ENCODE measurements at places on chromosomes 7 and 10.
A peak's percentile ranks its signal among the peaks of the same experiment; 100 is the strongest.

DNA sequence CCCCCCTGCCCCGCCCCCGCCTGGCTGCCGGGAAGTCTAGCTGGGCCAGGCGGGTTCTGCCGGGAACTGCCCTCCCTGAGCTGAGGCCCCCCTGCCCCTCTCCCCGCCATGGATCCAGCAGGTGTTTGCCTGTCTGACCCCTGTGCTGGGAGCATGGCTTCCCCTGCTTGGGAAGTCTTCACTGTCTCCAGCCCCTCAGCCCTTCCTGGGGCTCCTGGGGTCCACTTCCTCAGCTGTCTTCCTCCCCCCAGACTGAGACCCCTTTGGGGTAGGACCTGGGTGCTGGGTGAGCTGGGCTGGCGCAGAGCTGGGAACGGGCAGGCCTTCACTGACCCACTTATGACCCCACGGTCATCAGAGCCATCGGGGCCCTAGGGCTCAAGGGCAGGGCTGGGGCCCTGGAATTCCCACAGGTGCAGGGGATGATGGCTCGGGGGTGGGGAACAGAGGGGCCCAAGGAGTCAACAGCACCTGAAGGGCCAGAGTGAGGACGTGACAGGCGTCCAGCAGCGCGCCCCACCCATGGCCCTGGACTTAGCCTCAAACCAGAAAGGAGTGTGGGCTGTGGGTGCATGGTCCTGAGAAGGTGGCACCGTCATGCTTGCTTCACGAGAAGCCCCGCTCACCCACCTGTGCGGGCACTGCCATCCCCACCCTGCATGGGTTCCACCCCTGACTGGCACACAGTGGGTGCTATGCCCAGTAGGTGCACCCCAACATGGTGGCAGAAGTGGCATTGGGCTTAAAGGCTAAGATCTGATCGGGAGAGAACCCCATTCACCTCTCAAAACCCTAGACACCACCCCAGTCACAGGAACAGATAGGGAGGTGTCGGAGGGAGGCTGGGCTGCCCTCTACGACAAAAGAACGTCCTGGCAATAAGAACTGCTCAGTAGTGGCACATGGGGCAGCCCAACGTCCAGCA, 16.2 kb upstream of the TNRC18 start:
- no peak for DNase-seq

DNA sequence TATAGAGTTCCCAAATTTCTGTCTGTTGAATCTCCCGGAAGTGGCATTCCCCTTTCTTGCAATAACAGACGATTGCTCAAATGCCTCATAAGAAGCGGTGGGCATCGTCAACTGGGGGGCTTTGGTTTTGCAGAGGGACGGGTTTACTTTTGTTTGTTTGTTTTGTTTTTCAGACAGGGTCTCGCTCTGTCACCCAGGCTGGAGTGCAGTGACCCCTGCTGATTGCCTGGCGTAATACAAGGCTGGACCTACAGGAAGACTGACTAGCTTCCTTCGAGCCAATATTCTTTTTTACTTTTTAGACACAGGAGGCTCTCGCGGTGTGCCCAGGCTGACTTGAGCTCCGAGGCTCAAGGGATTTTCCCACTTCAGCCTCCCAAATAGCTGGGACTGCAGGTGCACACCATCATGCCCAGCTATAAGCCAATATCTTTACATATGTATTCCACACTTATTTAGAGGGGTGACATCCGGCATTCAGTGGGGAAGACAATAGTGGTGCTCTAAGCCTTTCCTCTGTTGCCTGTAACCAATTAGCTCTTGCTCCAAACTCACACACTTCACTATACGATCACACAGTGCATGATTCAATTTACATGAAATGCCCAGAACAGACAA, 58.1 kb downstream of the FHIP2A start:
- peak; percentile 38 for DNase-seq

GRCh38 chr7:21185653-21186265, 242.1 kb upstream of the SP4 start:
- no peak for DNase-seq

- DNase-seq: no peak
These were observed 29.4 kb upstream of the JAKMIP3 start for GRCh38 chr10:132036153-132036886.

DNA sequence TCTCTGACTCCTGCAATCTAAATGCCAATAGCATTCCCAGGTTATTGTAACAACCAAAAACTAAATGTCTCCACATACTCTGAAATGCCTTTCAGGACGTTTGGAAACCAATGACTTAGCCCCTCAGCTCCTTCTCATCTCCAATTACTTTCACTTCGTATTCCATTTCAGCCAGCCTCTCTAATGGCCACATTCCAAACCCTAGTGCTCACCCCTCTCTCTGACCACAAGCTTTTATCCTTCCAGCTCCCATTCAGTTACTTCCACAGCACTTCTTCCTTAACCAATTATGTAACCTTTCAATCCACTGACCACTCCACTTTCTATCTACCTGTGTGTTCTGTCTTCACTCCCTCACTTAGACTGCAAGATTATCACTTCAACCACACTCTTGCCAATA, 4.3 kb downstream of the NOC3L start:
- DNase-seq: no peak

GRCh38 chr7:122143376-122143750, 686 bp downstream of the AASS start:
- no peak for DNase-seq

DNA sequence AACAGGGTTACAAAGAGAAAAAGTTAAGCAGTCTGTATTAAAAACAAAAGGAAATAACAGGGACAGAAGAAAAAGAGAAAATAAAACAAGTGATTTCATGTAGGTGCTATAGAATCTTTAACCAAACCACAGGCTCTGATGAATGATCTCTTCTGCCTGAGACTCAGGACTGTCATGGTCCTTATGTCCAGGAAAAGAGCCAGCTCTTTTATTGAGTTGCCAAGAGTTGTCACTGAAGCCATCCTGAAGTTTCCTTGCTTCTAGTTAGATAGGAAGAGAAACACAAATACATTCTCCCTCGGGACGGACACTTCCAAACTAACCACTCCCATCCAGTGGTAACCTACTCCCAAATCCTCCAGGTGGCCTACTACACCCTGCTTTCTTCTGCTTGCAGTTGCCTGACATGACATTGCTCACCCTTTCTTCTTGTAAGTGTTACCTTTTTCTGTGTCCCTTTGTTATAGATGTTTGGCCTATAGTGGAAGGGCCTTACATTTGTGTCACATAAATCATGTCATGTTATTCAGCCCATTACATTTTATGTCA, 346.7 kb downstream of the NRG3 start:
- DNase-seq: no peak

DNA sequence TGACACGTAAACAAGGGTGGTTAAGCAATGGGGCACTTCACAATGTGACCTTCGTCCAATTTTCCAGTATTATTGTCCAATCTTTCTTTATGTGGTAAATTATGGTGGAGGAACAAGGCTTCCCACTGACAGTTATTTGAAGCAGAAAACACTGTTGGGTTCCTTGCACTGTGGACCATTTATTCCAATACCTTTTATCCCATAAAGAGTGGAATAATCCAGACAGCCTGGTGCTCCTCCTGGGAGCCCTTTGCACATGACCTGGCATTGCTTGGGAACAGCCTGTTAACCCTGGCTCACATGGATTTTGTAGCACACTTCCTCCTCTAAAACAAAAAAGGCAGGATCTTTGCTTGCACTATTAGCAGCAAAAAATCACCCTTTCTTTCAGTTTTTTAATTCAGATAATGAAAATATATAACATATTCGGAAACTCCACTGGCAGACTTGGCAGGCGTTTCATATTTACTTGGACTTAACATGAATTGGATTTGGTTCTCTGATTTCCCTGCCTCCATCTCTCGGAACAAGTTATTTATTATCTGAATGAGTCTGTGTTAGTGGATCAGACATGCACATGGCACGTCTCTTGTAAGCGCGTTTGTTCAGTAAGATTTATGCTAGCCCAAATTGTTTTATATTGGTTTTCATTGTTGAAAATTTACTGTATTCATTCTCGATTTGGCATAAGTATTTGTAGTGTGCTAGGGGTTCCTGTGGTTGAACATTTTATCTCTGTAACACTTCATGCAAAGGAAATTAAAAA, 59.3 kb downstream of the BMPER start:
- DNase-seq: no peak

DNA sequence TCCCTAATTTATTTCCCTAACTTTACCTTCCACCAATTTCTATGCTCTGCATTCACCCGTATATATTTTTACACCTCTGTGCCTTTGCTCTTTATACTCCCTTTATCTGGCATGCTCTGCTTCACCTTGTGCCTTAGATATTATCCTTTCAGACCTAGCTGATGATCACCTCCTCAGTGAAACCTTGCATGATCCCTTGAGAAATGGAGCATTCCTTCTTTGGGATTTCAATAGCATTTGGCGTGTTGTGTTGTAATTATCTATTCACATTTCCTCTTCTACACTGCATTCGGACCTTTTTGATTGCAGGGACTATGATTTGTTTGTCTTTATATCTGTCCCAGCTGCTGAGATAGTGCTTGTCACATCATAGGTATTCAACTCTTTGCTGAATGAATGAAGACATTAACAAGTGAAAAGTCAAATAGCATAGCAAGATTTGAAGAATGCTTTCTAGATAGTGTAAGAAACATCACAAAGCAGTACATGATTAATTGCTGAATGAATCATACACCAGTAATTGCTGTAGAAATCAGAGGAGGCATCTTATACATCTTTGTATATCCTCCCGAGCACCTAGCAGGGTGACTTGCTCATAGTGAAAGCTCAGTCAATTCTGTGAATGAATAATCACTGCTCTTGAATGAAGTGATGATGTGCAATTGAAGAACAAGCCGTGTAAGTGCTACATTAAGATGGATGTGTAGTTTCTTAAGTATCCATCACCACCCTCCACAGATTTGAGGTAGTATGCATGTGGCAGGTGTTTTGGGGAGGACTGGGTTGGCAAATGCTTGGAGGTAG, 2.0 kb upstream of the TM9SF3 start:
- DNase-seq: no peak

DNA sequence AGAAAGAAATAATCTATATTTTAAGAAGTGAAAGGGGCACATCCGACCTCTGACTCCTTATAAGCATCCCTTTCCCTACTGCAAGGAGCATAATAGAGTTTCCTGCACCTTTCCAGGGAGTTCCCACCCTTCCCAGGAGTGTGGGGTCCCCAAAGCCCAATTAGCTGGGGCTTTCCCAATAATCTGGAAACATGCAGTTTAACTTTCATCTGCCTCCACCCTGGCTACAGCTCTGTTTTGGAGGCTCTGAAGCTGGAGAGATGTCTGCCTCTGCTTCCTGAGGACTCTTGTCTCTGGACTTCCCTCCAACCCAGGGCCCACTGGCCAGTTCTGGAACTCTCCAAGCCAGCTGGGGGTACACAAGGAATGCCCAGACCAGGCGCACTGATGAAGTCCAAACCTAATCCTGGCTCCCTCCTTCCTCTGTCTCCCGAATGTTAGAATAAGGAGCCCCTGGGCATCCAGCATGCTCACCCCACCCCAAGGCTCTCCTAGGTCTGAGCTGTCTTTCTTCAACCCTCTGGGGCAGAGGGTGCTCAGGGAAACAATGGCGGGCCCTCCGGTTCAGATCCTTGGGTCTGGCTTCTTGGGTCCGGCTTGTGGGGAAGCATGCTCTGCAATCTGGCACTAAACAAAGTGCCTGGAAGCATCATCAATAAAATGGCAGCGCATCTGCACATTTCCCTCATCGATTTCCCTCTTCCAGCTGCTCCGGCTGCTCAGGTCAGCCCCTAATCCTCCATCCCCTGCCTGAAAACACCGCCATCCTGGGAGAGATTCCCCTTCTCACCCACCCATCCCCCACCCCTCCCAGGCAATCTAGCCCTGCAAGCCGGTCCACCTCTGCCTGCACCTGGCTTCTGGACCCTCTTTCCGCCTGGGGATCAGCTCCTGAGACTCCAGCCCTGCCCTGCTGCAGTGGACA, 13.3 kb downstream of the HOXA4 start:
- DNase-seq: no peak

DNA sequence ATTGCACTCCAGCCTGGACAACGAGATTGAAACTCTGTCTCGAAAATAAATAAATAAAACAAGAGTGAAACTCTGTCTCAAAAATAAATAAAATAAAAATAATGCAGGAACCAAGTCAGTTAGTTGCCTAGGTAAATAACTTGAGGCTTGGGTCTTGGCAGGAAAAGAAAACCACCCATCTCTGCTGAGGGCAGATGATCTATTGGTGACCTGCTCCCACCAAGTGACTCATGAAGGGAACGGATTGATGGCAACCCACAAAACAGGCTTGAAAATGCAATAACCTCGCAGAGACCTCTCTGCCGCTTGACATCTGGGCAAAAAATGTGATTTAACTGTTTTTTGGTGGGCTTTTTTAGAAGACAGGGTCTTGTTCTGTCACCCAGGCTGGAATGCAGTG, 86.6 kb downstream of the CALN1 start:
- DNase-seq: no peak

- DNase-seq: no peak
These were observed 122.0 kb upstream of the UNC5B start for GRCh38 chr10:71090330-71090729.

- DNase-seq: no peak
These were observed 28.6 kb upstream of the NCAPG2 start for GRCh38 chr7:158733220-158733519.

GRCh38 chr7:43240565-43240964, 128.1 kb downstream of the HECW1 start:
- DNase-seq: no peak

DNA sequence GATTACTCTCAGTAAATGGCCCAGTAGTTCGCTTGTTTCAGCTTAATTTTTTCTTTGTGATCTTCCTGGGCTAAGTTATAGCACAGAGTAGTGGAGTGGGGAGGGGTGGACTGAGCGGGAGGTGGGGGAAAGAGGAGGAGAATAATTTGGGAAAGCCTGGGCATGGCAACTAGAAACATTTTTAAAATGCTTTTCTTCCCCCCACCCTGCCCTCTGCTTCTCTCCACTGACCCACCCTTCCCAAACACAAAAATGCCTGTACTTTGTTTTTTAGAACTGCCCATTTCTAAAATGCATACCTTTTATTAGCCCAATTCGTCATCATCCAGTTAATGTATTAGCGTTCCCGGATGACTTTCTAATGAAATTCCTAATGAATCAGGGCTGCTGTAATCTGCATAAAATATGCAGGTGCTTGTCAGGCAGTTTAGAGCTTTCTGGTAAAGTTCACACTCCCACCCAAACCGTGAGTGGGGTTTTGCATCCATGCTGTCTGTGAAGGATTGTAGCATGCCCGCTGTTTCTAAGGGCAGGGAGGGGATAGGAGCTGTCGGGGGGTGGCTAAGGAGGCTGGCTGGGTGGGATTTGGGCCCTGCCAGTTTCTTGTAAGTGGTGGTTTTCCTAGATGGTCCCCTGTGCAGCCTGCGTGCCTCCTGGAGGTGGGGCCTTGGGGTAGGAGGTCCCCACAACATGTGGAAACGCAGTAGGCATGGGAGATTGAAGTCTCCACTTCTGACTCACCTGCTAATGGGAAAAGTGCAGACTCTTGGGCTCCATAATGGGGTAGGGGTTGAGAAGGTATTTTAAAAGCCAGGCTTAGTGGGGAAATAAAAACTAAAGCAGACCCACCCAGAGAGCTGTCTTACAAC, 190.3 kb downstream of the TCF7L2 start:
- DNase-seq: no peak
